ENCODE measurements at places on chromosomes 5 and 9.

GRCh38 chr9:116992865-116993264 lies 305.8 kb downstream of the TRIM32 start:
- no peak for DNase-seq

GRCh38 chr9:88174324-88174723 lies 36.0 kb upstream of the SPATA31C2 start:
- DNase-seq, result no peak

DNA sequence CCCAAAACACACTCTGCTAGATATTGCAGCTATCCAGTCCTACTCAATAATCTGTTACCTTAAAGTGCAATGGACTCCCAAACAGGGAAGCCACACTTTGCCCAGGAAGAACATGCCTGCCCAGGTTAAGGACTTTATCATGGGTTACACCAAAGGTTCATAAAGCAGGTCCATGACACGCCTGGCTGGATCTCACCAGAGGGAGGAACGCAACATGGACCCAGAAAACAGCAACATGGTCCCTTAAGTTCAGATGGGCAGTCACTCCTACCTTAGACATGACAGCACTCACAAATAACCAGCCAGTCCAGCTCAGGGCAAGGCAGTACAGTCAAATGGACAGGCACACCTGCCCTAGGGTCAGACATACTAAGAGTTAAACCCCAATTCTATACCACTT lies 3.8 kb downstream of the P4HA2 start:
- no peak for DNase-seq

GRCh38 chr5:153513156-153513555 lies 22.7 kb downstream of the GRIA1 start:
- no peak for DNase-seq

- no peak for DNase-seq
Measured at GRCh38 chr5:15757619-15758018, 257.6 kb downstream of the FBXL7 start.

DNA sequence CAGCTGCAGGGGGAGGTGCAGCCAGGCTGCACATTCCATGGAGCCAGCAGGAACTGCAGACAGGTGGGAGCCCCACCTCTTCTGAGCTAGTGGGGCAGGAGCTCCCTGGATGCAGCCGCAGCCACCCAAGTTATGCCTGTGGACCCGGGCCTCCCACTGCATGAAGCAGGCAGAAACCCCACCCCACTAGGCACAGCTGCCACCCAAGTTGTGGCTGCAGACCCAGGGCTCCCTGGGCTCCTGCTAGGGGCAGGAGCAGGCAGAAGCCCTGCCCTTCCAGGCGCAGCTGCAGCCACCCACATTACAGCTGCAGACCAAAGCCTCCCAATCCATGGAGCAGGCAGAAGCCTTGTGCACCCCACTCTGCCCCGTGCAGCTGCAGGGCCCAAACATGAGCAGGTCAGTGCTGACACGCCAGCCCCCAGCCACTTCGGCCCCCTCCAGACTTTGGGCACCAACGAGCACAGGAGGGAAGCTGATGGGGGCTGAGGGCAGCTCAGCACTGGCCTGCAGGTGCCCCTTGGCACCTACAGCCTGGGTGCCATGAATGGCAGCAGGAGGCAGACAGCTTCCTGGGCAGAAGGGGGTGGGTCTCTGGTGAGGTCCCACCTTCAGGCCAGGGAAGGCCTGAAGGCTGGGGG lies 106.9 kb downstream of the C9orf50 start:
- no peak for DNase-seq

DNA sequence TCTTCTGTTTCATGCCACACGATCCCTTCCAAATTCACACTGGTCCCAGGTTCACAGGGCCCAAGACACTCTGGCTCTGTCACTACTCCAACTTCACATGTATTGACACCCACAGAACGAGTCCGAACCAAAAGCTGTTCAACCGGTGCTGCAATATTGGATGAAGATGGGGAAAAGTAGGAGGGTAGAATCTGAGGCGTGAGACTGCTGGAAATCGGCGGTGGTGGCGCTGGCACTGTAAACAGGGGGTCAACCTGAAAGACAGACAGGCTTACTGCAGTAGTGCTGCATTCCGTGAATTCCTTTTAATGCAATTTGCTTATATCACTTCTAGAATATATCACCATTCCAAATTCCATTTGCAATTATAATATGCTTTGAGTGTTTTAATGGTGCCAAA lies 45.4 kb downstream of the ZNF608 start:
- DNase-seq, result no peak

DNA sequence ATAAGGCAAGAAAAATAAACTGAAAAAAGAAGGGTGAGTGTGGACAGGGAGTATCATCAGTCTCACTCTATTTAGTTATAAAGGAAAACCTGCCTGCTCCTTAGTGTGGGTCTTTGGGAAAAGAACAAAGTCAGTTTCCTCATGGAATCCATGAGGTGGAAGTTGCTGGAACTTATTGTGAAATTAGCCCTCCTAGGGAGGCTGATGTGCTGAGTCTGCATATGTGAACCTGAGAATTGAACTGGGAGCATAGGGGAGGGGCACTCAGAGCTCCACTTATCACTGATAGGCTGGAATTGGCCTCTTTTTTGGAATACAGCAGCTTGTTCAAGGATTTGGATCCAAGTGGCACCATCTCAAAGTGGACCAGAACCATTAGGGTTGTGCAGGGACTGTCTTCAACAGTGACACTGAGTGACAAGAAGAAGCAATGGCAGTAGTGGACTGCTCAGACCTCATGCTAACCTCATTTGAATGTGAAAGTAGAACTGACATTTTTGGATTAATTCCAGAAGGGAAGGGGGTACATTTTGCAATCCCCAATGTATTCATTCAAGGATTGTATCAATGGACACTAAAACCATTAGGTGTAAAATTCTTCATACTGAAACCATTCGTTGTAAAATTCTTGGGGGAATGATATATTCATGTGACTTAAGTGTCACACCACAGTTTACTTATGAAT lies 103.6 kb upstream of the KLF9 start:
- DNase-seq, result no peak

DNA sequence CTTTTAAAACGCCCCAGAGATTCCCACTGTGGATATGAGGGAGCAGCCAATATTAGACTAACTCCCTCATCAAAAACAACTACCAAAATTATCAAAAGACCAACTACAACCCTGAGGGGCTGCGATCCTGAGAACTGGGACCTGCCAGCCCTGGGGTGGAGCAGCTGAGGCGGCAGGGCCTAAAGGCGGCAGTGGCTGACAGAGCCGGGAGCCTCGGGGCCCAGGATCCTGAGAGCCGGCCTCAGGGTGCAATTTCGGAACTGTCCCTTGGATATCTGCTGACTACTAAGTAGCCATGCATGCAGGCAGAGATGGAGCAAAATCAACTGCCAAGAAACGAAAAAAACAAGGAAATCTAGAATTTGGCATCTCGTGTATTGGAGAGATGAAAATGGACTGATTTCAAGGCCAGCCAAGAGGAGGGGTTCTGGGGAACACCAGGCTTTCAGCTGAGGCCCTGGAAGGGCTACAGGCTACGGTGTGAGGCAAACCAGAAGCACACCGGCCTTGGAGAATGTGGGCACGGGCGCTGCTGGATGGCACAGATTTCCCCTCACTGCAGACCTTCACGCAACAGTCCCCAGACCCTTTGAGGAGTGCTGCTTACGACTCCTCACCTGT lies 63.6 kb upstream of the UBAC1 start:
- DNase-seq, result no peak

GRCh38 chr5:370959-371810 lies 49.7 kb downstream of the AHRR start:
- no peak for DNase-seq

GRCh38 chr5:18036531-18036930 lies 402.3 kb downstream of the TAF11L14 start:
- no peak for DNase-seq

DNA sequence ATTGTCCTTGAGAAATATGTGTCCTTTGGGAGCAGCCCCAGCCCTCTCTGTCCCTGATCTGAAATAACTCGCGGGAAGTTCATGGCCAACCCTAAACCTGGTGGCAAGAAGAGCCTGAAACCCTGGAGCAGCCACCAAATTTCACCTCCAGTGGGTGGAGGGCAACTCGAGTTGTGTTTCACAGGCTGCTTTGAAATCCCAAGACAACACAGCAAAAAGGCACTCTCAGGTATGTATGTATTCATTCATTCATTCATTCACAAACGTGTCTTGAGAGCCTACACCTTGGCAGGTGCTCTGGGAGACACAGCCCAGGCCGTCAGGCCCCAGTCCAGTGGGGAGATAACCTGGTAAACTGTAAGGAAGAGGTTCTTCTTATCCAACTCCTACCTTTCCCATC lies 35.7 kb upstream of the ALDH1B1 start:
- DNase-seq, result no peak

- DNase-seq, result no peak
Measured at GRCh38 chr5:129511291-129511690, 51.2 kb downstream of the ADAMTS19 start.

DNA sequence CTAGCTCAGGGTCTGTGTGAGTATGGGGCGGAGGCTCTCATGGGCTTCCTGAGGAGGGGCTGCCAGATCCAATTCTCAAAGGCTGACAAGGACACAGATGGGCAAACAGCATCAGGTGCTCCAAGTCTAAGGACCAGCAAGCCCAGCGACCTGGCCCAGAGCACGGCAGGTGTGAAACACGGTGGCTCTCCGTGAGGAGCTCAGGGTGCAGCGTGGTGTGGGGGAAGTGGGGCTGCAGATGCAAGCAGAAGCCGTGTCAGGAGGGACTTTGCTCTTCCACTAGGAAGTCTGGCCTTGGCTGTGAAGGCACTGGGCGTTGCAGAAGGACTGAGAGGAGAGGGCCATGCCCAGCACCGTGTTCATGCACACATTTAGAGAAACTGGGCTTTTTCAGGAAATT lies 420.0 kb downstream of the GADD45G start:
- DNase-seq, result no peak

GRCh38 chr9:95937131-95937530 lies 61.6 kb downstream of the ERCC6L2 start:
- DNase-seq, result no peak

- DNase-seq, result no peak
Measured at GRCh38 chr5:54704825-54705224, 187.3 kb downstream of the SNX18 start.

- DNase-seq, result no peak
Measured at GRCh38 chr5:415928-416635, 26.9 kb upstream of the EXOC3 start.

- DNase-seq, result no peak
Measured at GRCh38 chr9:93436218-93436617, 15.3 kb upstream of the FAM120A start.

DNA sequence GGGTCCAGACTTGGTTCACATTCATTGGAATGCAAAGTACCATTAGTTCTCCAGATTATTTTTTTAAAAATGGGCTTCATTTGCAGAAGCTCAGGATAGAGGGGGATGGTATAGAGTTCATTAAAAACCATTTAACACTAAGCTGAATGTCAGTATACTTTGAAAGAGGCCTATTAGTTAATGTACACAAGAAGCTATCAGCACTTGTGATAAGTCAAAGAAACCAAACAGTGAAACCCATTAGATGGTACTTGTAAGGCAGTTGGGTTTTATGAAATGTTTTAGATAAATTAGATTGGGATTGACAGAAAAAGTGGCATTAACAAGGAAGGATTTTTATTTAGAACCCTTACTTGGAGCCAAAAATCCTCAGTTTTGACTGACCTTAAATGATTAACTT lies 229.2 kb upstream of the MPDZ start:
- DNase-seq, result no peak

DNA sequence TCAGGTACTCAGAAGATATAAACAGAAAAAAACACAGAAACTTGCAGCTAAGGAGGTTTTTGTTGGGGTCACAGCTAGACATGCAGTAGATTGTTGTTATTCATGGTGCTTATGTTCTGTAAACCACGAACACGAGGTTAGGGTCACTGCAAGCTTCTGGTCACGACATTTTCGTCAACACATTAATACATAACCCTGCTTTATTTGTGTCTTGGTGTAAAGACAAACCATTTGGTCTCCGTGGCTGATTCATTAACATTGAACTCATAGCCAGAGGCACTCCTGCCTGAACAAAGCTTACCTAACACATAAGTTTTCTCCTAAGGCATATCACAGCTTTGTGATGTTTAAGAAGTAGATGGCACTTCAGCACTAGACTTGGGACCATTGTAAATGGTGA lies 16.9 kb downstream of the TEK start:
- DNase-seq, result no peak

GRCh38 chr5:18091142-18091541 lies 456.9 kb downstream of the TAF11L14 start:
- DNase-seq, result no peak

GRCh38 chr5:34521628-34522290 lies 134.4 kb upstream of the RAI14 start:
- DNase-seq, result no peak

DNA sequence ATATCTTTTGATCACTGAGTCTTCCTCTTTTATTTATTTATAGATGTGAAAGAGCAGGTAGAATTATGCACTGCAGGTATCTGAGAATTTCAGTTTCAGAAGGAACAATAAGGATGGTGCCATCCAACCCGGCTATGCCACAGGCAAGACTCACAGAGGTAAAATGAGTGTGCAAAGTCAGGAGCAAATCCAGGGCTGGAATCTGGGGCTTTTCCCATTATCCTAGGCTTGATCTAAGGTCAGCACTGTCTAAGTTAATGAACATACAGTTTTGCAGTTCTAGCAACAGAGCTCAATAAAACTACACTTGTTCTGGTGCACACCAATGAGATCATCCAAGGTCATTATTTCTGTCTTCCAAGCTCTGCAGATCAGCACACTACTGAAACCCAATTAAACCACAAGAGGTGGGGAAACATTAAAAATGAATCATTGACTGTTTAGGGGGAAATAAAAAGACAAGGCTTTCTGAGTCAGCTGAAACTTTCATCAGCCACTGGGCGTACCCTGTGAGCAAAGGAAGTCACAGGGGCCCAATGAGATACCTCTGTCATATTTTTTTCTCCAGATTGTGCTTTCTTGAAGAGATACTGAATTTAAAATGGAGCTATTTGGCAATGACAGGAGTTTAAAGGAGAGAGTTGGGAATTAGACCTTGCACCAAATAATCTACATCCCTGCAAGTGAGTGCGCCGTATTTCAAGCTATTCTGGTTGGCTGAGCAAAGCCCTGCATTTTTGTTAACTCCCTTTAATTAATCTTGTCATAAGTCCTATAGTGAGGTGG lies 662.2 kb upstream of the ZNF608 start:
- no peak for DNase-seq
